ENCODE measurements at places on chromosomes 12 and 14.

DNA sequence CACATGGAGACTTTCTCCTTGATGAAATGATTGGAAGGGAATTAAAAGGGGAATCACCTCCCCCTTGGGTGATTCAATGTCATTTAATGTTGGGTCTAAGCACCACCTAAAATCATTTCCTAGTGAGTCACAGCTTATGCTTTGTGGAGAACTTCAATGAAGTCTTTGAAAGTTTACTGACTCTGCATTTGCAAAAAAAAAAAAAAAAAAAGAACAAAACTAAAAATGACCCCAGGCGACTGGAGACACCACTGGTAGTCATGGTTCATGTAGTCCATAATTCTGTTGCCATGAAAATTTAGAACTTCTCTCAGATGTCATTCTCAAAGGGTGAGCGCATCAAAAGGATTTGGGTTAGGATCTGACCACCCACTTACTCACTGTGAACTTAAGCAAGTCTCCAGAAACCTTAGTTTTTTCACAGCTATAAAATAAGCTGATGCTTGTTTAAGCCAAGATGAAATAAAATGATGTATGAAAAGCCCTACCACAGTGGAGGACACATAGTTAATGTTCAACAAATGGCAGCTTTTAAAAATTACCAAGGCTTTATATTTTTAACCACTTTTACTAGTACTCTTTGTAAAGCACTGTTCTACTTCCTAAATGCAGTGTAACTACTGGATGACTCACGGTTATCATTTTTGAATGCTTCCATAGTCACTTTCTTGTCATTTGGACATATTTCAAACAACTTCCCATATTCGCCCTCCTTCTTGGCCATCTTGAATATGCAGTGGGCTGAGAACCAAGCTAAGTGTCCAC is 18.1 kb upstream of the KSR2 start:
- no peak for DNase-seq

- no peak for DNase-seq
Measured at GRCh38 chr12:124466216-124467128, 100.9 kb downstream of the NCOR2 start.

- no peak for DNase-seq
Measured at GRCh38 chr14:71437870-71438269, 494.4 kb upstream of the RGS6 start.

GRCh38 chr12:87200289-87200979 is 828.8 kb downstream of the C12orf50 start:
- DNase-seq: no peak

DNA sequence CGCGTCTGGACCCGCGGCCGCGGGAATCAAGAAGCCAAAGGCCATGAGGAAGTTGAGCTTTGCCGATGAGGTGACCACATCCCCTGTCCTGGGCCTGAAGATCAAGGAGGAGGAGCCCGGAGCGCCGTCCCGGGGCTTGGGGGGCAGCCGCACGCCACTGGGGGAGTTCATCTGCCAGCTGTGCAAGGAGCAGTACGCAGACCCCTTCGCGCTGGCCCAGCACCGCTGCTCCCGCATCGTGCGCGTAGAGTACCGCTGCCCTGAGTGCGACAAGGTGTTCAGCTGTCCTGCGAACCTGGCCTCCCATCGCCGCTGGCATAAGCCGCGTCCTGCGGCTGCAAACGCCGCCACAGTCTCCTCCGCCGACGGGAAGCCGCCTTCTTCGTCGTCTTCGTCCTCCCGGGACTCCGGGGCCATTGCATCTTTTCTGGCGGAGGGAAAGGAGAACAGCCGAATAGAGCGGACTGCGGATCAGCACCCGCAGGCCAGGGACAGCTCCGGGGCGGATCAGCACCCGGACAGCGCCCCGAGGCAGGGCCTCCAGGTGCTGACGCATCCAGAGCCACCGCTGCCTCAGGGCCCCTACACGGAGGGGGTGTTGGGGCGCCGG is 1.0 kb downstream of the INSM2 start:
- DNase-seq: peak; percentile 94

DNA sequence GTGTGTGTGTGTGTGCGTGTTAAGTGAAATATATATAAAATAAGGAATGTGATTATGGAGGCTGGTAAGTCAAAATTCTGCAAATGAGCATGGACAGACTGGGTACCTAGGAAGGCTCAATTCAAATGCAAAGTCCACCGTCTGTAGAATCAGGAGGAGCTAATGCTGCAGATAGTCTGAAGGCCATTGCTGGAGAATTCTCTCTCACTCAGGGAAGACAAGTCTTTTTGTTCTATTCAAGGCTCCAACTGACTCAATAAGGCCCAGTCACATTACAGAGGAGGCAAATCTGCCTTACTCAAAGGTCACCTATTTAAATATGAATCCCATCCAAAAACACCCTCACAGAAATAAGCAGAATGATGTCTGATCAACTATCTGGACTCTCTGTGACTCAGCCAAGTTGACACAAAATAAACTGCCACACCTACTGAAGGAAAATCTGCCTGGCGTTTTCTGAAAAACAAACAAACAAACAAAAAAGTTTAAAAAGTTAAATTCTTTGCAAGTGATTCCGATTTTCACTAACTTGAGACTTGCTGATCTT is 684 bp upstream of the KLRF2 start:
- no peak for DNase-seq

DNA sequence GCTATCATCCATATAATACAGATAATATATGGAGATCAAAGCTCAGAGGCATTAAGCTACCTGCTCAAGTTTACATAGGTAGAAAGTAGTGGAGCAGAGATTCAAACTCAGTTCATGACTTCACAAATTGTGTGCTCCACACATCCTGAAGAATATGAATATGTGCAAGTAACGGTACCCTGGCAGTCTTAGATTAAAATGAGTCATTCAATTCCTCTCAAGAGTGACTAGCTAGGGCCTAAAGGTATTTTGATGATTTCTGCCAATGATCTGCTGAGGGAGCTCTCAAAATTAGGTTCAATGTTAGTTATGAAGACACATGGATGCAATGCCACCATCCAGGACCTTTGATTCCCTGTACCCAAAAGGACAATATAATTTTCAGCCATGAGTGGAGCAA is 58.9 kb downstream of the GRIP1 start:
- no peak for DNase-seq

Data from endodermal cell (in vitro differentiated cells).